ENCODE measurements at places on chromosomes 12 and 14.

- no peak for DNase-seq
Observed at GRCh38 chr14:36519431-36520321, at the start of gene NKX2-1. Gene NKX2-1 (minus strand): TSS chr14:36520232. CDS start chr14:36520129, 103 bp downstream.

- no peak for DNase-seq
Observed at GRCh38 chr12:50546441-50547318, 41.9 kb downstream of the DIP2B start.

GRCh38 chr12:119117936-119118335 is 60.8 kb upstream of the HSPB8 start:
- no peak for DNase-seq

GRCh38 chr12:126191031-126191891 is 1126.0 kb downstream of the AACS start:
- no peak for DNase-seq

- DNase-seq, result no peak
Observed at GRCh38 chr12:26271024-26271423, 75.7 kb downstream of the SSPN start.

DNA sequence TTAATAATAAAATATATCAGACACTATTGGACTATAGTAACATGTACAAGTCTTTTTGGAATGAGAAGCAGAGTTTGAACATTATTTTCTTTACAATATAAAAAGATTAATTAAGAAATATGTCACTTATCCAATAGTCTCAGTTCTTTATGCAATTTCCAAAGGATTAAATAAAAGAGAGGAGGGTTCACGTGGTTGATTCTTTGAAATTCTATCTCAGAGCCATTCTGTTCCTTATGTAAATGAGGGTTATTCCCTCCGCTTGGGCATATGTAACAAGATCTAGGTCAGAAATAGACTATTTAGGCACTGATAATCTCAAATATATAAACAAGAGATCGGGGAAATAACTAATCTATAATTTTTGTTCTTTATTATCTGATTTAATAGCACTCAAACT is 2.1 kb upstream of the TUBA1A start:
- DNase-seq, result no peak

DNA sequence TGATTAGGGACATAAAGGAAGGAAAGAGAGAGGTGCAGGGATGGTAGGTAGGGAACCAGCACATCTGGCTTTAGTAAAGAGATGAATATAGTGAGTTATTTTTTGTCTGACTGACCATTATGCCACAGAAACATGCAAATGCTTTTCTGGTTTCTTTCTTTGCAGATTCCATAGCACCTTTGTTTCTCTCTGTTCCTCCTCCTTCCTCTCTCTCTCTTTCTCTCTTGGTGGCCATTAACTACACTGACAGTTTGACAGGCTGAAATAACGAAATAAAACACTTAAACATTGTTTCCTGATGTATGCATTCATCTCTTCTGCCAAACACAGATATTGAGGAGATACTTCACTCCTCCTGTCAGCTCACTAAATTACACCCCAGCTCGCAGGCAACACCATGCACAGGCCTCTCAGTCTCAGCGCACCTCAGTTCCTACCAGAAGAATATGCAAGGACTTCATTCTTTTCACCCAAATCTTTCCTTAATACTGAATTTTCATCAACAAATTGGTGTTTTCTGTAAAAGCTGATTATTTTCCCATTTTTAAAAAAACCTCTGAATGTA is 406.9 kb upstream of the SOX5 start:
- no peak for DNase-seq

DNA sequence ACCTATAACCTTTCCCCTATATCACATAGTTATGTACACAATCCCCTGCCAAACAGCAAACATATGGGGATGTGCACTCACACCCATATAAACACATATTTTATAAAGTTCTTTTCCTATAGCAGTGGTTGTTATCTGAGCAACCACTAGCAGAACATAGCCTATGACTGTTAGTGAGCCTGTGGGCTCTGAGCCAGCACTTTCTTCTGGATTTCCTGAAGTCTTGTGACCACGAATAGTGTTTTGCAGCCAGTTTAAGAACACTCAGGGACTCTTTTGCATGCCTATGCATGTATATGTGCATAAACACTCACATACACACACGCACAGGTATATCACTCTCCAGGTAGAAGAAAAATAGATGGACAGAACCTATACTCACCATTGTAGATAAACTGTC is 17.1 kb downstream of the TESPA1 start:
- DNase-seq, result no peak

DNA sequence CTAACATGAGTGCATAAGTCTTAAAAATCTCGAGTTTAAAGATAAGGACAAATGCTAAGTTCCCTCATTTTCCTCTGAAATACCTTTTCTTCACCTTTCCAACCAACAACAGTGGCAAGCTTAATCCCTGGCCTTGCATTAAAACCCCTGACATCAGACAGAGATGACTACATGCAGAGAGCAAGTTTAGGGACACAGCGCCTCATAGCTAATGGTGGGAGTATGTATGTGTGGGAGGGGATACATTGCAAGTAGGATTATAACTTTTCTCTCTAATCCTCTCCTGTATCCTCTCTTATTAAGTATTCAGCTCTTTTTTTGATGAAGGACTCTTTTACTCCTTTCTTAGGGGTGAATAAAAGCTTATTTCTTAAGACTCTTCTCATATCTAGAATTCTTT is 547.1 kb downstream of the CCER1 start:
- DNase-seq, result no peak

DNA sequence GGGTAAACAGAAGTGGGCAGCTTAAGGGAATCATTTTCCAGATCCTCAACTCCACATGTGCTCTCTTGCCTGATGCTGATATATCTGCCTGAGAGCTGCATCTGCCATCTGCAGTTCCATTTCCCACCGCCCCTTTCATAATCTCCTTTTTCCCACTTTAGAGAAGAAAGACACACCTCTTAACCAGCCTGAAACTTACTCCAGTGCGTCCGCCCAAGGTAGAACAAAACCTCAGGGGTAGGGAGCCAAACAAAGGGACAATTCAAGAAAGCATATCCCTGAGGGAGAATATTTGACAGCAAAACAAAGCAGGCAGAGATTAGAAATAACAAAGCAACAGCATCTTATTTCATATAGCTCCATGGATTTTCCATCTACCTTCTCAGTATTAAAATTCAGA is 4.3 kb downstream of the MDM1 start:
- no peak for DNase-seq

Measured in liver (tissue), 10 donors.